A549 treated with Mapracorat at 1 μM for 4 hours (cell line): ENCODE measurements at places on chromosomes 5 and 9. TPM values are rescaled to one million over a fixed set of nuclear protein-coding genes. Genes with fewer than 3 reads are reported as not detected.

Gene HBEGF
- total RNA-seq, result 6.0 to 7.3 TPM (median 7.2 TPM) in 5 replicates

Gene SPATA31A3
- not detected in 5 replicates for total RNA-seq

Gene ZNF883
- 0.78 to 0.99 TPM (median 0.84 TPM) in 5 replicates for total RNA-seq

Gene ADAMTSL2
- not detected in 5 replicates for total RNA-seq

Gene MBLAC2
- total RNA-seq, result 2.2 to 2.8 TPM (median 2.5 TPM) in 5 replicates

Gene C5orf52
- not detected in 5 replicates for total RNA-seq

Gene NEURL1B
- total RNA-seq, result 5.1 to 7.6 TPM (median 6.8 TPM) in 5 replicates

Gene PCDHAC2
- 3.5 to 4.8 TPM (median 3.9 TPM) in 5 replicates for total RNA-seq

Gene FAT2
- total RNA-seq, result 0.04 TPM in 1 of 5 replicates, not detected in the others

Gene DDX4
- total RNA-seq, result not detected in 5 replicates

Gene CCNI2
- 0.05 to 0.39 TPM (median 0.21 TPM) in 4 of 5 replicates, not detected in the other for total RNA-seq
